Bone marrow (tissue), 2 donors: ENCODE measurements at places on chromosomes 3 and 15.

DNA sequence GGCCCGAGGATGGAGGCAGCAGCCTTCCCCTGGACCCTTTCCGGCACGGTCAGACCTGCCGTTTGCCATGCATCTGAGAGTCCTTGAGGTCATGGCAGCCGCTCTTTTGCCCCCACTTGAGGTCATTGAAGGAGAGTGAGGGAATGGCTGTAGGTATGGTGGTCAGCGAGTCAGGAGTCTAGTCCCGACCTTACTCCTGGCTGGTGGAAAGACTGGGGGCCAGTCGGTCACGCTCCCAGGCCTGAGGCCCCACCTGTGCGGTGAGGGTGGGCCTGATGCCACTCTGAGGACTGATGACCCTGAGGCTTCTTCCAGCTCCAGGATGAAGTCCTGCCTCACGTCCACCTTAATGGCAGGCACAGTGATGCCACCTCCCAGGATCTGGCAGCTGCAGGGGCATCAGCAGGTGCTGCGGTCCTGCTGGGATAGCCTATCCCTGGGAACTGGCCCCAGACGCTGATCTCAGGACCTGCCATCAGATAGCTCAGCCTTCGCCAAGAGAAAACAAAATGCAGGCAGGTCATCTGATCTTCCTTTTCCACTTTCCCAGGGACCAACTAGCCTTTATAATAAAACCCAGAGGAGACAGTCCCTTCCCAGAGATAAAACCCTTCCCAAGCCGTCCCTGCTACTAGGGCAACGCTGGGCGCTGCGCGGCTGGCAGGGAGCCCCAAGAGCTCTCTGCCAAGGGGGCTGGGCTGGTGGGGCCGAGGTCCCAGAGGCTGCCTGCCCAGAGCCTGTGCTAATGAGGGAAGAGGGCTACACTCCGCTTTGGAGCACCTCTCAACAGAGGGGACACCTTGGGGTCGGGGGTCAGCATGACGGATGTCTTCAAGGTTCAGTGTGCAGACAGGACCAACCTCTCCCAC lies 42.2 kb downstream of the TM2D3 start:
- DNase-seq, result no peak

DNA sequence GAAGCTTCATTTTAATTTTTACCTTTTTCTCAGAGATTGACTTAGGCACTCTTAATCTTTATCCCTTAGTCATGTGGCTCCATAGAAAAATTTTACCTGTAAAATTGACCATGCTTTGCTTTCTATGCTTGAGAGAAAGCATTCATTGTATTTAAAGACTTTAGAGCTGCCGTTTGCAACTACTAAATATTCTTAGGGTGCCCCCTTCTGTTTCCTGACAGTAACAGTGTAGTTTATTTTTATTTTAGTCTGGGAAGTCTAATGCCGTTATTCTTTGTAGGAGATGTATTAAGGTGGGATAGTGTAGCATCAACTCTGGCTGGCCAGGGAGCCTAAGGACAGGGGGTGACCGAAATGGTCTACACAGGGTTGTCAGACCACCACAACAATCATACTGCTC lies 84.5 kb upstream of the SYNPR start:
- no peak for DNase-seq

- DNase-seq, result no peak
These were observed 1.8 kb upstream of the PCBP4 start for GRCh38 chr3:51968883-51969678.

- no peak for DNase-seq
These were observed 1441.5 kb downstream of the OTOL1 start for GRCh38 chr3:162938083-162938482.

DNA sequence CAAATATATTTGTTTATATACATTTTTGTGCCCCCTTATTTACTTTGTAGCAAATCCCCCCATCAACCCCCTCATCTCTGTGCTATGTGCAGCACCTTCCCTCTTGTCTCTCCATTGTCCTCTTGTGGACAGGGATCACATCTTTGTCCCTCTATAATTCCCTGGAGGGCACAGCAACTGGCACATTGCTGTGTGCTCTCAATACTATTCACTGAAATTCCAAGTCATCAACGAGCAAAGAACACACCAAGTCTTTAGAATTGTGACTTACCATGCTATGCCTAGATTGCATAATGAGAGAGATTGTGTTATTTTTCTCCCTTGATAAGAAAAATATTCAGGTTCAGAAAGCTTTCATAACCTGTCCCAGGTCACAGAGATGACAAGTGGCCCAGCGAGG lies 54.6 kb upstream of the ACAN start:
- DNase-seq, result no peak

- no peak for DNase-seq
These were observed 98.4 kb upstream of the PFN2 start for GRCh38 chr3:150069154-150069527.

- DNase-seq, result no peak
These were observed 59.4 kb downstream of the CDC25A start for GRCh38 chr3:48128774-48129173.

DNA sequence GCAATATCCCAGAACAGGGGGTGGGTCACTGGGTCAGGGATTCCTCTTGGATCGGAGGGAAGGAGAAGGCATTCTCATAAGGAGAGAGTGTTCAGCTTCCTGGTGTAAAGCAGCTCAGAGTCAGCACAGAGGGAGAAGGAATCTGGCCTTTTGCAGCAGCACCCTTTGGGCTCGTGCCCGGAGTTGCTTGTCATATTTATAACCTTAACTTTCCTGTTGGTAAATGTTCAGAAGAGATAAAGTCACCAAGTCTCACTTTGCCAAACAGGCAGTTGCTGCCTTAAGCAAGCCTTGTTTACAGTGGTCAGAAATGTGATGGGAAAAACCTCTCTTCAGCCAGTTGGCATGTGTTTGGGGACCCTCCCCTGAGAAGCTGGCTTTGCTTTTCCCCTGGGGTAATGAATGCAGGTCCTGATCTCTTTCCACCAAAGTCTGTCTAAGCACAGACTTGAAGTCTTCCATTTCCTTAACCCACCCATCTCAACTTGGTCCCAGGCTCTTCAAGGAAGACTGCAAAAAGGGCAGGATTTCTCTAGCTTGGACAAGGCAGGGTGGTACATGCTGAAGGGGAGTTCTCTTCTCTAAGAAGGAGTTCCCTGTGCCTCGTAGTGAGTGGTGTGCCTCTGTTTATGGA lies 206.9 kb upstream of the BHLHE40 start:
- DNase-seq, result no peak

GRCh38 chr3:107992976-107993684 lies 97.7 kb downstream of the CD47 start:
- DNase-seq, result no peak

DNA sequence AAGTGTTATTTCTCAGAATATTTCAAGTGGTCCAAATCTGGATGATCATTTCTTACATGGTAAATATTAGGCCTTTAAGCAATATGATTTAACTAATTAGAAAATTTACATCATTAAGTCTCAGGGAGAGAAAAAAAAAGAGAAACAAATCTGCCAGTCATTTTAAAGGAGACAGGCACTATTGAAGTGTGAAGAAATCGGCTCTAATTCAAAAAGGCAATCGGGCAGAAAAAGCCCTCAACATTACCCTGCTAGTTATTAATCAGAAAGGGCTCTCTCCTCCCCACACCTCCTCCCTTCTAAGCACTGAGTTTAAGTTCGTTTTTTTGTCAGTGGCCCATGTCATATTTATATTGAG lies 215.9 kb downstream of the MEIS2 start:
- no peak for DNase-seq

GRCh38 chr3:12871404-12871983 lies 30.1 kb upstream of the RPL32 start:
- no peak for DNase-seq

- no peak for DNase-seq
These were observed 18.2 kb upstream of the AMOTL2 start for GRCh38 chr3:134392336-134392983.

GRCh38 chr15:86231864-86232721 lies 152.4 kb downstream of the AGBL1 start:
- peak; percentile 16 for DNase-seq

GRCh38 chr3:107916171-107916570 lies 174.7 kb downstream of the CD47 start:
- DNase-seq, result no peak

DNA sequence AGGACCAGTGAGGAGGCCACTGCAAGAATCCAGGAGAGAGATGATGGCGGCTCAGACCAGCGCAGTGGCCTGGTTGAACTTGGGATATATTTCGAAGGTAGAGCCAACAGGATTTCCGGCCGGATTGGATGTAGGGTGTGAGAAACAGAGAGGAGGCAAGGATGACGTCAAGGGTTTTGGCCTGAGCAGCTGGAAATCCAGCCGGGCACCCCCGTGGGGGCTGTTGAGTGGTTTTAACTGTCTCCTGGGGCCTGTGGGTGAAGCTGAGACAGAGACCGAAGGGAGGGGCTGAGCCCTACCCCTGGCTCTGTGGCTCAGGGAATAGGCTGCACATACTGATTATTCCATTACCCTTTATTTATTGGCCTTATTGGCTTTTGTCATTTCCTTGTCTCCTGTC lies 45.7 kb downstream of the EXOG start:
- no peak for DNase-seq
